GM12892 (cell line): ENCODE measurements at places on chromosomes 7 and 10.

DNA sequence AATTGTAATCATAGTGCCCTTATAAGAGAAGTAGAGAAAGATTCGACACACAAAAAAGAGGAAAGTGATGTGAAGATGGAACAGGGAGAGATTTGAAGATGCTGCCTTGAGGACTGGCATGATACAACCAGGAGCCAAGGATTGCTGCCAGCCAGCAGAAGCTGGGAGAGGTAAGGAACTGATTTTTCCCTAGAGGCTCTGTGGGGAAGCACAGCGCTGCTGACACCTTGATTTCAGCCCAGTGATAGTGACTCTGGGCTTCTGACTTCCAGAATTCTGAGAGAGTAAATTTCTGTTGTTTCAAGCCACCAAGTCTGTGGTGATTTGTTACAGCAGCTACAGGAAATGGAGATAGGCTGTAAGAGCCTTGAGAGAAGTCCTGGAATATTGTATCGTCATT, 98.2 kb downstream of the RAB11FIP2 start:
- DNase-seq: no peak

GRCh38 chr7:149854611-149855360, 16.6 kb downstream of the ZNF862 start:
- DNase-seq: no peak

DNA sequence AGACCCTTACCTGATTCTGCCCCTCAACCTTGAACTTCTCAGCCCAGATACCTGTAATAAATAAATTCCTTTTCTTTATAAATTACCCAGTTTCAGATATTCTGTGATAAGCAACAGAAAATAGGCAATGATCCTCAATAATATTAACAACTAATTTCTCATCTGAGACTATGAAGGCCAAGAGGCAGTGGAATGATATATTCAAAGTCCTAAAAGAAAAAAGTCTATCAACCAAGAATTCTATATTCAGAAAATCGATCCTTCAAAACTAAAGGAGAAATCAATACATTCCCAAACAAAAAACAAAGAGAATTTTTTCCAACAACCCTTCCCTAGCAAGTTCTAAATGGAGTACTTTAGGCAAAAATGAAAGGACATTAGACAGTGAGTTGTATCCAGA, 279.6 kb downstream of the PTPRN2 start:
- DNase-seq: no peak

DNA sequence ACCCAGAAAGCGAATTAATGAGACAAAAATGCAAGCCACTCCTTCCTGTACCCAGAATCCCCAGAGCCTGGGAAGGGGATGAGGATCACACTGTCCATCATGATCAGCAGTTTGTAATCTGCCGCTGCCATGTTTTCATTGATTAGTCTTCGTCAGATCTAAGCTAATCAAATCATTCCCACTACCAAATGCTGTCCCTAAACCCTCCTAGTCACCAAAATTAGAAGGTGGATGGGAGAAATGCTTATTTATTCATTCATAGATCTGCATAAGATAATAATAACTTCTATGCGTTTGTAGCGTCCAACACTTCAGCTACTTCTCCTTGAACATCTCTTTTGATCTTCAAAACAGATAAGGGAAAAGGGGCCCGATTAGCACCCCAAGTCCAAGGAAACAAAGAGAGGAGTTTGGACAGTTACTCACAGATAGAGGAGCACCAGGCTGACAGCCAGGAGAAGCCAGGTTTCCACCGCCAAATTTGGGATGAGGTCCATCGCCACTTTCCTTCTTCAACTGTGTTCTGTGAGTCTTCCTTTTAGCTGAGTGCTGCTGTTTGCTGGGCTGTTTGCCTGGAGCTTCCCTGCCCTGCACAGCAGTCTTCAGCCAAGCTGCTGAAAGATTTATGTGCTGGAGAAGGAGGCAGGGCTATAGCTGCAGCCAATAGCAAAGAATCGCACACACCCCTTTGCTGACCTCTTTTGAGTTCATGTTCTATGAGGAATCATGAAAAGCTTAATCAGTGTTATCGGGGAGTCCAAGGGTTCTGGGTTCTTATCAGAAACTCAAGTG, at the start of gene CYP3A5:
TSS of gene CYP3A5 (minus strand) at position 597 of the 792 bp plus-strand sequence. CDS start at position 497, 100 bp downstream.
- DNase-seq: no peak

DNA sequence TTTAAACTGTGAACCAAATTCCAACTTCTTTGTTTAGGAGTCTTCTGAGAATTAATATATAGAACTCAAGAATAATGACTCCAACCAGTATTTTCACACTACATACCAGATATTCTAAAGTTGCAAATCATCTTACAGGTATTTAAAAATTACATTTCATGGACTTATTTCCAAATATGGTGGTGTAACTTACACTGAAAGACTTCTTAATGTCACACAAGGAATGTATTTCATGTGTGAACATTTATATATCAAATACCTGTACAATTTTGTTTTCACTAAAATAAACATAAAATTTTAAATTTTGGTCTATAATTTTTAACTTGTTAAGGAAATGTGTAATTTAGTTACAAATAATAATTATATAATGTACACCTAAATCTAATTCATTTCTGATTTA, 2.6 kb upstream of the CDK6 start:
- DNase-seq: no peak

DNA sequence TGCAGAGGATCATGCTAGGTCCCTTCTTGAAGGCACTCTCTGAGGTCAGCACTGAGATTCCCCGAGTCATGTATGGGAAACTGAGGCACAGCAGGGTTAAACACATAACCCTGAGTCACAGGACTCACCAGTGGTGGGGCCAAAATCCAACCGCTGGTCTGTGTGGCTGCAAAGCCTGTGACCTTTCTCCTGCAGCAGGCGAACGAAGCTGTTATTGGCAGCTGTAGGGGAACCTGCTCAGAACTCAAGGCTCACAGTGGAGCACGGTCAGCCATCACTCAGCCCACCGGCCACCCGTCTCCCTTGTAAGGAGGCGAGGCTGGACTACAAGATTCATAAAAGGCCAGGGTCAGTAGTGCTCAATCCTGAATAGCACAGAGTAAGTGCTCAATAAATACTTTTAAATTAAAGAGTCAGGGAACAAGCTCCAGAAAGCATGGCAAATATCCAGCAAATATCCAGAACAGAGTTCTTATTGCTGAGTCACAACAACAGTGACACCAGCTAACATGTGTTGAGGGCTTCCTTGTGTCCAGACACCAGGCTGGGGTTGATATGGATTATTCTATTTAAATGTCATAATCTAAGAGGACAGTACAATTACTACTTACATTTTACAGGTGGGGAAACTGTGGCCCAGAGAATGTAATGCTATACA, 34.9 kb downstream of the CHST15 start:
- no peak for DNase-seq

DNA sequence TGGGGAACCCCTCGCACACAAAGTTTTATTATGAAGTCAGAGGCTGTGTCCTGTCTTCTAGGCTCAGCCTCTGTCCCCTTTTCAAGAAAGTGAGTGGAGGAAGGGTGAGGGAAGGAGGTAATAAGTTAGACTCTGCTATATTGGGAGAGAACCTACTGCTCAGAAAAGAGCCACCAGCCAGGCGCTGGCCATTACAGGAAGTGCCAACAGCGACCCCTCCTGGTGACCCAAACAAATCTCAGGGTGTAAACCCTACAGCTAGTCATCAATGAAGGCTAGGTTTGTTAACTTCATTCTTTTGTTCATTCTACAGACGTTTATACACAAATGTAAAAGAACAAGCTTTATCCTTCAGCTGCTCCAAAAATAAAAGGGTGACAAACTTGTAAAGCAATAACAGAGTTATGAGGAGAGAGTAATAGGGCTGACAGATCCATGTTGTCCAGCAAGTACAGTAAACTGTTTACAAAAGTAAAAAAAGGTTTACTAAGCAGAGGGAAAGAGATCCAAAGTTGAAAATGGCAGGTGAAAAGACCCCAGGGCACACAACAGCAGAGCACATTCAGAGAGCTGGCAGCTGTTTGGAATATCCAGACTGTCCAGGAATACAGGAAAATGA, 82.7 kb downstream of the FAM204A start:
- no peak for DNase-seq

- DNase-seq: no peak
These were observed 82.7 kb downstream of the REEP3 start for GRCh38 chr10:63603709-63604445.

- no peak for DNase-seq
These were observed 40.9 kb upstream of the FOXK1 start for GRCh38 chr7:4641091-4641666.

DNA sequence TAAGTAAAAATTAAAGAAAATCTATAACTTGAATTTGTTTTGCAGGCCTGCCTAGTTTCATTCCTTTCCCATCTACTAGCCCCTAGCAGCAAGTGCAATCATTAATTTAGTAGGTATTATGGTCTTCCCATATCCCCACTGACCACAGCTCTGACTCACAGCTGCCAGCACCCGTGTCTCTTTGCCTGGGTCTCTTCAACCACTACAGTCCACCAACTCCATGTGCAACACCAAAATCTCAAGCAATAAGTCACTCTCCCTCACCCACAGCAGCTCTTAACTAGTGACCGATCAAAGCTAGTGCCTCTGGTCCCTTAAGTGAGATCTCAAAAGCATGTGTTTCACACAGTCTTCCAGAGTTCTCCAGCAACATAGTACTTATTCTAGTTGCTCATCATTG, 26.0 kb upstream of the THSD7A start:
- no peak for DNase-seq

DNA sequence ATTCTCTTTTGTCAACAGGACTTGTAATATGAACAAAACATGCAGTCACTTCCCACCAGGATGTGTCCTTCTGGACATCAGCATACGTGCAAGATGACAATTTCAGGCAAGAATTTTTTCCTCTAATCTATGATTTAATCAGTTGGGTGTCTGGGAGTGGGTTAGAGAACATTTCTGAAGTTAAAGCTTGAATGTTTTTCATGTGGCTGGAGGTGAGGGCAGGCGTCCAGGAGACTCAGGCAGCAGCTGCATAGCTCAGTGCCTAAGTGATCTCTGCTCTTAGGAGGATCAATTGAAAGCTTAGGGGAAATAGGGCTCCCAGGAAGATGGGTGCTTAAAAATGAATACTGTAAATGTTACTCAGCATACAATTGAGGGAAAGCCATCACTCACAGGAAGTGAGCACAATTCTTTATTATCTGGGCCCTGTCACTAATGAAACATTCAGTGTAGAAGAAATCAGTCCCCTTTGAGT, 457.6 kb upstream of the KLF6 start:
- DNase-seq: no peak
